CD8-positive, alpha-beta T cell (primary cell): ENCODE measurements at places on chromosomes 1 and 21.

- DNase-seq: no peak
Observed at GRCh38 chr21:34836933-34837505, 168.2 kb downstream of the CLIC6 start.

DNA sequence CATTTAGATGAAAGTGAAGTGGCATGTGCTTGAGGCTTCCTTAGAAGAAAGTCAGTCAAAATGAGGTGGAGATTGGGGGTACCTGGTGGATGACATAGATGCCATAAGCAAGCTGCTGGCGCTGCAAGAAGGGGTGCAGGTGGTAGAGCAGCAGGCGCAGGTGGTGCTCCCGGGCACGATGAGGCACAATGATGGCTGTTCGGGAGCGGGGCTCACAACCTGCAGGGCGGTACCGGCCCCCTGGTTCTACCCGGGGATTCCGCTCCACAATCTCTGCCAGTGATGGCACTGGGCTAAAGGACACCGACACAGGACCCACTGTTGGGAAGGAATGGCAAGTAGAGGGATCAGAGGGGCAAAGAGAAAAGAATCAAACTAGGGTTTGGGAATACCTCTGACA lies 2.4 kb downstream of the B4GALT3 start:
- DNase-seq: no peak

DNA sequence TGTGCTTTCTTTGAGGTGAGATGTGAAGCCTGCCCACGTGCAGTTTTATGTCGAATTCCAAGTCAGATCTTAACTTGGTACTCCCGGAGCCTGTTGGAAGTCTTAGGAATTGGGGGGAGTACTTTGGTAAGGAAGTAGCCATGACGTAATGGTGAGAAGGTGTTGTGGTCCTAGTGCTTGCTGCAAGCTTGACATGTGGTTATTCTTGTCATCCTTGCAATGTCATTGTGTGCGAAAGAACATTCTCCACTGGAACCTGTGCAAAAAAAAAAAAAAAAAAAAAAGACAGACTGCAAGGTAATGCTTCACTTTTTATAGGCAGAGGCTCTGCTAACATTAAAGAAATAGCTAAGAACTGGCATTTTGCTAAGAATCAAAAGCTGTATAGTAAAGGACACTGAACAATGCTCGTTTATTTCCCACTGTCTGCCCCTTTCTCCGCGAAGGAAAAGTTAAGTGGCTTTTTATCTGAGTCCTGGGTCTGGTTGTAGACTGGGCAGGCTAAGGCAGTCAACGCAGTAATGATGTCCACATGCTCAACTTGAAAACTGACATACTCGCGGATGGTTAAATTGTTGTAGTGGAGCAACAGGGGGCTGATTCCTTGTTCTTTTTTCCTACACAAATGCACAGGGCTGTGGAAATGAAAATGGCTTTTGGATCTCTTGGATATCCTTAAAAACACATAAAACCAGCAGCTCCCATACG lies 2.1 kb downstream of the KAZN start:
- DNase-seq: no peak

- no peak for DNase-seq
Observed at GRCh38 chr21:43196826-43197225, 28.0 kb downstream of the CRYAA start.

DNA sequence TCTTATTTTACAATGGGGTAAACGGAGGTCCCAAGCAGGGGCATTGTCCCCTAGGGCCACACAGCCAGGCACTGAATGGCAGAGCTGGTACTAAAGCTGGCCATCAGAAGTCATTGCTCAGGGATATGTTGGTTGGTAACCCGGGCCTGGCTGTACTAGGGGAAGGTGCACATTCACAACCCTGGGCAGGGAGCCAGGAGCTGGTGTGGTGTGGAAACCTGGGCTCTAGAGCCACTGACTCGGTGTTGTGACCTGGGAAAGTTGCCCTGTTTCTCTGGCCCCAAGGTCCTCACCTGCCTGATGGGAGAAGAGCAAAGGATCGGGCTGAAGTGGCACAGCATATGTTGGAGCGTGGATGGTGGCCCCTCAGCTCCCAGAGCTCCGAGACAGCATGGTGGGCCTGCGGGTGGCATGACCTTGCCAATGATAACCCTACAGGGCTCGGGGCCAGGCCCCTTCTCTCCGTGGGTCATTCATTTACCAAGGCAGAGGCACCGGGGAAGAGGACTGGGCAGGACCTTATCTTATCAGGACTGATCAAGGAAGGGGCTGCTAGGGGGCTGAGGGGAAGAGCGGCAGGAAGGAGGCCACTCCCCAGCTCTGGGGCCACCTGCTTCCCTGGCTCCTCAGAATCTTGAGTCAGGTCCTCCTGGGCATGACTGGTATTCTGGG lies 274.1 kb downstream of the TRABD2B start:
- DNase-seq: no peak

DNA sequence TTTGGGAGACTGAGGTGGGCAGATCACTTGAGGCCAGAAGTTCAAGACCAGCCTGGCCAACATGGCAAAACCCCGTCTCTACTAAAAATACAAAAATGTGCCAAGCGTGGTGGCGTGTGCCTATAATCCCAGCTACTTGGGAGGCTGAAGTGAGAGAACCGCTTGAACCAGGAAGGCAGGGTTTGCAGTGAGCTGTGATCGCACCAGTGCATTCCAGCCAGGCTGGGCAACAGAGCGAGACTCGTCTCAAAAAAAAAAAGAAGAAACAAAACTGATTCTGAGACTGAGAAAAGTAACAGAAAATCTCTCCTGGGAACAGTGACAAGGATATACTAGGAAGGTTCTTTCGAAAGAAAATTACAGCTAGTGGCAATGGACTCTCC lies 20.9 kb downstream of the USP48 start:
- DNase-seq: no peak

DNA sequence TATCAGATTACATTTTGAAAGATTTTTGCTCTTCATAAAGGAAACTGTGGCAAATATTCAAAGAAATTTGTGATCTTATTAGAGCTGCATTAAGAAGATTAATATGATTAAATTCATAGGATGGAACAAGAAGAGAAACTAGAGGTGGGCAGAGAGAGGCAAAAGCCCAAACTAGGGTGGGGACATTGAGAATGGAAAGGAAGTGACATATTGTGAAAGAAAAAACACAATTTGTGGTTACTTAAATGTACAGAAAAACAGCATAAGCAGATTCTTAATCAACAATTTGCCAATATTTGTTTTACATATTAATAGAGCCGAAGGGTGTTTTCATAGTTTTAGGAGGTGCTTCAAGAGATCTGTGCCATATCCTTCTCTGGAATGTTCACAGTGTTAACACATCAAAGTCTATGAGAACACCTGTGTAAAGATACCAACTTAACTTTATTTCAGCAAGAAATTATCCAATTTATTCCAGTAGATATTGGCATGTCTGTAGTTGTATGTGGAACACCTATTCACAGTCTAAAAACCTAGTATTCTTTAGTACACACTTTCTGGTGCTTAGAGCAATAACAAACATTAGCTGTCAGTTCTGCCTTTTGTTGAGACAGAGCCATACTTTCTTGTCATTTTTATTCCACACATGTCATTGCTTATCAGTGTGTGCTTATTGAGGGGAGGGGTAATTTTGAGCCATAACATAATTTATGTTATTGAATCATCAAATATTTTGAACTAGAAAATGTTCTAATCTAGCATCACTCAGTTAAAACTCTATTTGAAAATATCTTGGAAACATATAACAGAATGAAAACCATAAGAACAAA lies 401.5 kb downstream of the PTPRC start:
- DNase-seq: no peak

- peak; percentile 97 for DNase-seq
Observed at GRCh38 chr21:46425571-46425970, 33.1 kb upstream of the DIP2A start.
